Non-pigmented ciliary epithelial cell (primary cell): ENCODE measurements at places on chromosomes 4 and X.

GRCh38 chr4:155822572-155822971 is 43.5 kb downstream of the ASIC5 start:
- no peak for DNase-seq

DNA sequence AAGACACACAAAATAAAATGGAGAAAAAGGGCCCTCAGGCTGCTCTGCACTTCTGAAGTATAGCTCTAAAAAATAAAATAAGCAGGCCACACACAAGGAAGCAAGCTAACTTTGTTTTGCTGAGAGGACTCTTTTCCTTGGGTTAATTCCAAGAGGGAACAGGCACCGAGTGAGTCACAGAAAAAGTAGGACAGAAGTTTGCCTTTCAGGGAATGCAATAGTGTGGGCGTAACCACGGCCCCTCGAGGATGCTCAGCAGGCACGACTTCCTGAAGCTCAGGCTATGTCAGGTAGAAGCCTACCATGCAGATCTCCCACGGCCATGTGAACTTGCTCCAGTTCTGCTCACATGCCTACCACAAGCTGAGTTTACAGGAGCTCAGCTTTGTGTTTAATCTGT is 22.1 kb downstream of the PPP1R2C start:
- DNase-seq, result no peak

GRCh38 chr4:123877551-123877950 is 481.0 kb downstream of the SPRY1 start:
- DNase-seq, result peak; percentile 30

- no peak for DNase-seq
These were observed 9.2 kb upstream of the ANXA3 start for GRCh38 chr4:78542373-78542772.

DNA sequence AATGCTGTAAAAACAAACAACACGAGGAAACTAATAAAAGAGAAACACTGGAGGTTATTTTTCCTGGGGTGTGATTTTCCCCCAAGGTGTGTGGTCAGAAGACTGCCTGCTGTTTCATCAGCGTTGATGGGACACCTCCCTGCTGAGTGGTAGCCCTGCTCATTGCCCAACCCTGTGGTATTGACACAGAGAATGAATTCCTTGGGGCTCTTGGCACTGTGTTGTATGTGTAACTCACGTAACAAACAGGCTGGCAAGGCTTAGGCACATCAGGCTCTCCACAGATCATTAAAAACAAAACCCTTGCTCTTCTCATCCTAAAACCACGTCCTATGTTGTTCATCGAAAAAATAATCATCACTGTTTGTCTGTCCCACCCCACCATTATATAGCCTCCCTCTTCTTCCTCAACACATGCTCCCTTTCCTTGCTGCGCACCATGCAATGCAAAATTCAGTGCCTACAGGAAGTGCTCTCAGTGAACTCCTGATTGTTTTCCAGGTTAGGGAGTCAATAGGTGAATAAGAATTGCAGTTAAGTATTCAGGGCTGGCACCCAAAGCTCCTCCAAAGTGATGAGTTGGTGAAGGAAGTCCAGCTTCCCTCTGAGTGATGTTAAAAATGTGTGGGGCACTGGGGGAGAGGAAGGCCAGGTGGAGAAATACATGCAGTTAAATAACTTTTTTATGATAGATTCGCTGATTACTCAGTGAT is 11.4 kb upstream of the PUDP start:
- no peak for DNase-seq

- DNase-seq, result no peak
These were observed 95.9 kb upstream of the RPS6KA3 start for GRCh38 chrX:20362268-20363267.

- no peak for DNase-seq
These were observed 17.4 kb upstream of the LNX1 start for GRCh38 chr4:53608649-53609048.

DNA sequence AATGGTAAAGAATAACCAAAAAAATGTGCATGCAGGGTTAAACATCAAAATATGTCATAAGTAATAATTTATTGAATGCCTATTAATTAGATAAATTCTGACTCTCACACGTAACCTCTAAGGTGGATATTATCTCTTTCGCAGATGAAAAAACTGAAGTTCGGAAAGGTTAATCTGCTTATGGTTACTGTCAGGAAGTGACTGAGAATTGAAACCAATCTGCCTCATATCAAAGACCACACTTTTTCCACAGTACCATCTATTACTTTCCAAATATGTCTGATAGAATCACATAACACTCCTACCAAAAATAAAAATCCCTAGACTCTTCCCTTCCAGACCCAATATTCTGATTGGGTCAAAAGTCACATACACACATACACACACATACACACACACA is 6.2 kb downstream of the CHIC2 start:
- DNase-seq, result no peak

DNA sequence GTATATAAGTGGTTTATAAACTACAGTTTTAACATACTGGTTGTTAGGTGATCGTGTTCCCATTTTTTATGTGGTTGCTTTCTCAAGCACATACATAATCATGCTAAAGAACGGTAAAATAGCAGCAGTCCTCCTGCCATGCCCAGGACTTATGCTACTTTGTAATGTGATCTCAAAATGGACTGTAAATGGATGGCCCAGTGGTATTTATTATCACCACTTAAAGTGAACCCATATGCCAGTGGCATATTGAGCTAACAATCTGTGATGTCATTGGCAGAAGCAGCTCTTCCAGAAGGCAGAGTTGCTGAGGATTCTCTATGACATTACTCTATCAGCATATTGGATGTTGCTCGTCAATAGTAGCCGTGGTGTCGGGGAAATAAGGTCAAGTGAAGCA is 28.6 kb downstream of the ANK2 start:
- no peak for DNase-seq

DNA sequence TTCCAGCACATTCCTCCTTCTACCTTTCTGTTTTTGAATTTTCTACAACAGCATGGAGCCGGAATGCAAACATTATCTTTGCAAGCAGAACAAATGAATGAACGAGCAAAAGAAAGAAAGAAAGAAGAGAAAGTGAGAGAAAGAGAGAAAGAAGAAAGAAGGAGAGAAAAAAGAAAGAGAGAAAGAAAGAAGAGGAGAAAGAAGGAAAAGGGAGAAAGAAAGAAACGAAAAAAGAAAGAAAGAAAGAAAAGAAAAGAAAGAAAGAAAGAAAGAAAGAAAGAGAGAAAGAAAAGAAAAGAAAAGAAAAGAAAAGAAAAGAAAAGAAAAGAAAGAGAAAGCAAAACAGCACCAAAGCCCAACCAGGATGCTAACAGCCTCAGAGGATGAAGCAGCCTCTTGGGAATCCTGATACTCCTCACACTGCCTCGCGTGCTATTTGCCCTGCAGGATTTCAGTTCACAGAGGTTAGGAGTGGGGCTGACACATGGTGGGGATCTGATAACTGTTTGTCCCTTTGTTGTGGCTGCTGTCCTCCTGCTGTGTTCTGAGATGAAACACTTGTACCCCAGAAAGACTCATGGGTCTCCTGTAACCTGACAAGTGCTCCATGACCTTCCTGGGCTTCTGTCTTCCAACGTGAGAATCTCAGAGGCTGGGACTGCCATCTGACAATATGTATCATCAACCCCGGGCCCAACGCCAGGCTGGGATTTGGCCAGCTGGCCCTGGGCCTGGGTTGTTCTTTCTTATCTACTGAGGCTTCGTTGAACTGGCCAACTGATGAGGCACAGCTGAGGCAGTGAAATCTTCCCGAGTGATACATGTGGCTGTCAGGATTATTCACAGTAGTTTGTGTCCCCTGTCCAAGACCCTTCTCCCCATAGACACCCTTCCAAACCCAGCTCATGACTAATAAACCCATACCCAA is 61.0 kb downstream of the SEPSECS start:
- no peak for DNase-seq

GRCh38 chr4:66178906-66179305 is 508.6 kb upstream of the EPHA5 start:
- peak; percentile 37 for DNase-seq

DNA sequence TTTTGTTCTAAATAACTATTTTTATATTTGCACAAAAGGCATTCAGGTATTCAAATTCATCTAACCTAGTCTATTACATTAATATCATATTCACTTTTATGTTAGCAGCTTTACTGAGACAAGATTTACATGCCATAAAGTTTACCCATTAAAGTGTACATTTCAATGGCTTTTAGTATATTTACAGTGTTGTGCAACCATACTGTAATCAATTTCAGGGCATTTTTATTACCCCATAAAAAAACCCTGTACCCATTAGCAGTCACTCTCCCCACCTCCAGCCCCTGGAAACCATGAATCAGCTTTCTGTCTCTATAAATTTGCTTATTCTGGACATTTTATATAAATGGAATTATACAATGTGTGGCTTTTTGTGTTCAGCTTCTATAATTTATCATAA is 95.9 kb upstream of the IL1RAPL1 start:
- no peak for DNase-seq

- DNase-seq, result no peak
These were observed 2430.3 kb downstream of the PCDH7 start for GRCh38 chr4:33150525-33150910.

GRCh38 chrX:153639177-153640044 is 7.6 kb upstream of the DUSP9 start:
- DNase-seq, result no peak
